HuH-7.5 (cell line): ENCODE measurements at places on chromosomes 12 and 14.

DNA sequence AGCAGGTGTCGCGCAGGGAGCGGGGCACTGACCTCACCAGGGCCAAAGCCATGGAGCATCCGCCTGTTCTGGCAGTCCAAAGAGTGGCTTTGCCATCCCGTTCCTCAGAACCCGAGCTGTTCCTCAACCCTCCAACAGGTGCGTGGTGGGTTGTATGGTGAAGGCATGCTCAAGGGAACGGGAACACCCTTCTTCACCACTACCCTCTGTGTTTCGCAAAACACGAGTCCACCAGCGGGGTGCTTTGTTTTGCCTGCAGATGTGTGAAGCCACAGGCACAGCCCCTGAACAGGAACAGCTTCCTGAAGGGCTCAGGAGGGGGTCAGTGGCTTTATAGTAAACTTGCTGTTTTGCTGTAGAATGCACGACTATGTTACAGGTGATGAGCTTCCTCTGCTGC is 52.7 kb downstream of the SMOC1 start:
- no peak for DNase-seq

GRCh38 chr12:63066136-63066535 is 84.9 kb downstream of the AVPR1A start:
- no peak for DNase-seq

- DNase-seq = no peak
Measured at GRCh38 chr12:132266370-132266769, 63.0 kb downstream of the GALNT9 start.

- DNase-seq = no peak
Measured at GRCh38 chr14:104699426-104699748, 10.0 kb downstream of the INF2 start.

DNA sequence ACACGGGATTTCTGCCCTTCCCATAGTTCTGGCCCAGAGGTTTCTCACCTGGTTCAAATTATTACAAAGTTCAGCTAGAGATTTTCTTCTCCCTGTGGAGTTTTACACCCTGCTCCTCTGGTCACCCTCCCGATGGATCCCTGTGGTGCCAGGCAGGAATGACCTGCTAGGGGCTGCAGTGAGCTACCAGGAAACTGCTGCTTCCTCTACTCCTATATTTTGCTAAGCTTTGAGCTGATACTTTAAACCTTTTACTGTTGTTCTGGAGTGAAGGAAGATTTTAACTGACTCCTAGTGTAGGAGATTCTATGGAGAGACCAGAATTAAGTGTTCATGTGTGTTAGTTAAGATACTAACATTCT is 30.4 kb upstream of the LRIG3 start:
- DNase-seq = no peak

DNA sequence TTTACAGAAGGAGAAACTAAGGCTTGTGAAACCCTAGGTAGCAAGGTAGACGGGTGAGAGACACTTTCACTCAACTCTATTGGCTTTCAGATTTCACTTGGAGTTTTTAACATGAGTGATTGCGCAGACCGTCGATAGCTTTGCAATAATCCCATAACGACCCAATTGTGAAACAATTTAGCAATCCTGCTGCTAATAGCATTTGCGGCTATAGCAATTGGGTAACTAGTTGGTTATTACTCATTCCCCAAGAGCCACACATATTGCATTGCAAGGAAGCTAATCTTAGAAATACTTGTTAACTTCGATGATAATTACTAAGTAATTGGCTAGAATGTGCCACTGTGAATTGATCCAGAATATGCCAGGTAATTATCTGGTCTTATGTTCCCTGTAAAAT is 159.9 kb upstream of the NOS1 start:
- DNase-seq = no peak

DNA sequence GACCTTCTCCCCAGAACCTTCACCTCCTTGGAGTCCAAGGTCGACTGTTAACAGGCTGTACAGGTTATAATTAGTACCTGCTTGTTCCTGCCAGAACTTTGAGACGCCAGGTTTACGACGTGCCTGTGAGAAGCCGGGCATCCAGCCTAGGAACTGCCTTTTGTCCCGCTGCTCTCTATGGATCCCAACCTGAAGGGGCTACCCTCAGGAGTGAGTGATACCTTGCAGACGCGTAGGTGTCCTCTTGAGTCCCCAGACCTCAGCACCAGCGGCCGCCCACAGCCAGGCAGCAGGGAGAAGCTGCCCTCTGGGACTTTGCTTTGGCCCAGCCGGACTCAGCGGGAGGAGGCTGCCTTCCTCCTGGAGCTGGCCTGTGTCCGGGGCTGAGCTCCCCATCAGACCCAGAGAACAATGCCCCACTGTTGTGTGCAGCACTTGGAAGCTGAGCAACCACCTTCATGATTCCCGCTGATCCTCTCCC is 16.2 kb downstream of the SYNE3 start:
- DNase-seq = no peak

GRCh38 chr14:94485944-94486841 is 10.2 kb upstream of the SERPINA9 start:
- DNase-seq = peak; percentile 71

GRCh38 chr14:61710853-61711817 is 15.8 kb downstream of the HIF1A start:
- no peak for DNase-seq

GRCh38 chr12:98819821-98820404 is 174.8 kb downstream of the APAF1 start:
- no peak for DNase-seq

GRCh38 chr12:67355428-67356379 is 86.5 kb downstream of the CAND1 start:
- no peak for DNase-seq

GRCh38 chr12:122403115-122403770 is 19.2 kb downstream of the CLIP1 start:
- DNase-seq = no peak

- no peak for DNase-seq
Measured at GRCh38 chr12:43069768-43070221, 480.2 kb upstream of the PRICKLE1 start.
